ENCODE measurements at places on chromosomes 12 and 14.

- no peaks in the 10 kb centered on the region for H3K27me3 ChIP-seq
- DNase-seq: no peak
- no peak overlapping the region for H3K4me3 ChIP-seq
- peak overlapping the region; percentile 72 for H3K27ac ChIP-seq
These were observed 15.1 kb downstream of the APPL2 start for GRCh38 chr12:105220929-105221290.

- no peak overlapping the region for H3K4me3 ChIP-seq
- peaks cover 3% of the 10 kb centered on the region for H3K4me1 ChIP-seq
- no peaks in the 10 kb centered on the region for H3K27me3 ChIP-seq
- peak overlapping the region; percentile 22 for H3K27ac ChIP-seq
- DNase-seq: no peak
- H3K36me3 ChIP-seq: peaks cover 1% of the 10 kb centered on the region
These were observed 835.2 kb downstream of the FSCB start for GRCh38 chr14:43671716-43672485.

- H3K27ac ChIP-seq: no peak overlapping the region
- peaks cover 13% of the 10 kb centered on the region for H3K36me3 ChIP-seq
- H3K4me3 ChIP-seq: no peak overlapping the region
- no peak for DNase-seq
- no peaks in the 10 kb centered on the region for H3K27me3 ChIP-seq
These were observed 67.6 kb upstream of the AP4S1 start for GRCh38 chr14:30957813-30958370.

DNA sequence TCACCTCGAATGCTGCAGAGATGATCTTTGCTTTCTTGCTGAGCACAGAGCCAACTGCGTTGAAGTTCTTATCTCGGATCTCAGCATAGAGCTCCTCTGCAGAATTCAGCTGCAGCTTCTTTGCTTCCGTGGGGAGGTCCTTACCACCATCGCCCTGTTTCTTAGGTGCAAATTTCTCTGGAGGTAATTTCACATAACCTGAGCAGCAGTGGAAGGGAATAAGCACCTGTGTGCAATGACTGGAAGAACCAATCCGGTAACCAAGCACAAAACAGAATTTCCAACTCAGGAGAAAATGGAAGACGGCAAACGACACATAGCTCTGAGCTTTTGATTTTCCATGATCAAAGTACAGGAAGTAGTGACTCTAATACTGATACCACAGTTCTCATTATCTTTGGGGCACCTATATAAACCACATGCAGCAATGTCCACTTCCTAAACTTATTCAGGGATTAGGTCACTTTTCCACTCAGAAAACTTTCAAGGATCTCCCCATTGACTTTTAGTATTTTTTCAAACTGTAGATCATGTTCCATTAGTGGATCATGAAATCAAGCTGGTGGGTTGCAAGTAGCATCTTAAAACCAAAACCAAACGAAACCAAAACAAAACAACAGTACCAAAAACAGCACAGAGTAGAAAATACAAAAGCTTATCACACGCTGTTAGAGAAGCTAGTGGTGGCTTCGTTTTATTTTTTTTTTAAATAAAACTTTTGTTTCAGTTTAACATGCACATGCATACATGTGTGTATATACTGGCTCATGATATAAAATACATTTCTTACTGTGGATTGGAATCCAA, 18.9 kb upstream of the DIABLO start:
- H3K36me3 ChIP-seq: peaks cover 13% of the 10 kb centered on the region
- H3K27me3 ChIP-seq: no peaks in the 10 kb centered on the region
- H3K27ac ChIP-seq: no peak overlapping the region
- H3K4me3 ChIP-seq: no peak overlapping the region
- H3K4me1 ChIP-seq: no peaks in the 10 kb centered on the region

DNA sequence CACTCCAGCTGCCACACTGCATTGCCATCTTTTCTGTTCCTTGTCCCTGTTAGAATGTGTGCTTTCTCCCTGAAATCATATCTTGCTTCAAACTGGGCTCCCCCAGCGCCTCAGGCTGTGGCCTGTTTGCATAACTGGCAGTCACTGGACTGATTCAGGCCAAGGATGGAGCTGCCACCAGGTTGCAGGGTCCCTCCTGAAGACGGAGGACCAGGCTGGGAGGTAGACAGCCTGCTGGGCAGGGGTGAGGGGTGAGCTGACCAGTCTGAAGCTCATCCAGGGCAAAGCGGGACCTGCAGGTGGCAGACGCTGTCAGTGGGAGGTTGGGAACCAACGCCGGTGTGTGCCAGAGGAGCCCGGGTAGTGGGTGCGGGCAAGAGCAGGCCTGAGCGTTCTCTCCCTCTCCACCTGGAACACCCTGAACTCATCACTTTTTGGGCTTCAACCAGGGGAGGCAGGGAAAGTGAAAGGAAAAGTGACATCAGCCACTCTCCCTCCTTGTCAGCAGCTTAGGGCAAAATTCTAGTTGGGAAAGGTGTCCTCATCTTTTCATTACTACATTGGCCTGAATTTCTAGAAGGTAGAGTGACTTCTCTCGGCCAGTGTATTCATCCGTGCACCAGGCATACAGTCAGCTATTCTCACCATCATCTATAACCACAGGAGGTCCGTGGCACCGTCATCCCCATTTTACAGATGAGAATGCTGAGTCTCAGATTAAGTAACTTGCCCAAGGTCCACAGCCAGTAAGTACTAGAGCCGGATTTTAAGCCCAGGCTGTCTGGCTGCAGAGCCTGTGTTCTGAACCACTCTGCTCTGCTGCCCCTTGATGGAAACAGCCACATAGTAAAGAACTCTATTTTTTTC, 219.1 kb downstream of the SLC41A2 start:
- H3K36me3 ChIP-seq: no peaks in the 10 kb centered on the region
- H3K27me3 ChIP-seq: no peaks in the 10 kb centered on the region
- DNase-seq: no peak
- H3K27ac ChIP-seq: no peak overlapping the region
- no peak overlapping the region for H3K4me3 ChIP-seq

- no peaks in the 10 kb centered on the region for H3K36me3 ChIP-seq
- no peak for DNase-seq
- no peak overlapping the region for H3K4me3 ChIP-seq
- peaks cover 3% of the 10 kb centered on the region for H3K27me3 ChIP-seq
These were observed 422.1 kb downstream of the RPS29 start for GRCh38 chr14:49164074-49164473.

DNA sequence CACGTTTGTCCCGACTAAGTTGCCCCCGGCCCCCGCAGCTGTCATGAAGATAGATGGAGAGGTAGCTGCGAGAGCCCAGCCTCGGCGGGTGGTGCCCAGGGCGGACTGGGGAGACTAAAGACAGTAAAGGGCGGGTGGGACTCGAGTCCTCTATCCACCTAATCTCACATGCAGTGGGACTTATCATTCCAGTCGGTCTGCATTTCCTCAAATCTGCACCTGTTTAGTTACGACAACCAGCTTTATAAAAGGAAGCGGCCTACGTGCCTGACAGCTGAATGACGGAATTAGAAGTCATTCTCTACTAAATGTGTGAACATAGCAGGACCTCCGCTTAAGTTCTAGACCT, 109.8 kb upstream of the EGLN3 start:
- H3K36me3 ChIP-seq: no peaks in the 10 kb centered on the region
- H3K27ac ChIP-seq: peak overlapping the region; percentile 97
- H3K4me1 ChIP-seq: peaks cover 12% of the 10 kb centered on the region
- peak overlapping the region; percentile 86 for H3K4me3 ChIP-seq

DNA sequence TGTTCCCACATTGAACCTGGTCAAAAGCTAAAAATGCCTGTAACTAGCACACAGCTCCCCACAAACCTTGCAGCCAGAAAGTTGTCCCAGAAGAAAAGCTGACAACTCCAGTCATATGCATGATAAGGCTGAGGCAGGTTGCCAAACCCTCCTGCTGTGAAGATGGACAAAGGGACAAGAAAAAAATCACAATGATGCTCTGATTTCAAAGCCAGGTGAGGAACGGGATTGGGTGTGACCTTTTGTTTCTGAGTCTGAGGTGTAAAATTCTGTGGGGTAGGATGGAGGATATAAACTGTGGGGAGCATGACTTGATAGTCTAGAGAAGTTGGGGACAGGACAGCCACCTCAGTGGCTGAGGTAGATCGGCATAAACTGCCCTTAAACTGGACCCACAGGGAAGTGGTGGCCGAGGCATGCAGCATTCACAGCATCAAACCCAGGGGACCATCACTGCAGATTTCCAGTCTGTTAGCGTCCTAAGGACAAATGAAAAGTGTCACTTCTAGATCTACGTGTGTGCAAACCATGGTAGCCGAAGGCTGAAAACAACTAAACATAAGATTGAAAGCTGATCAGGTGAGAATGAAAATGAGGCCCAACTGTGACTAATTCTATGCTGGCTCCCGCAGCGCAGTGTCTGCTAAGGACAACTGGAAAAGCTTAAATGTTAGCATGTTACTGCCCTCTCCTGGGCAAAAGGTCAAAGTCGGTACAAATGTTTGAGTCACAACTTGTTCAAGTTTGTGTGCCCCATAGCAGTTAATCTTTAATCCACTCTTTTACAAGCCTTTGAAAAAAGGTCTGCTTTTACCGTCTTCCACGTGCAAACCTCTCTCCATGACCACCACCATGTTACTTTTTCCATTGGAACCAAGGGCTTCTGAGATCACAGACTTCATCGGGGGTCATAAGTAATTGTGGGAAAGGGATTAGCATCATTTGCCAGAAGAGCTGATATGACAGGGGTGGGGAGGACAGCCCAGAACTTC, 39.8 kb downstream of the GRIN2B start:
- peak; percentile 54 for DNase-seq
- peaks cover 16% of the 10 kb centered on the region for H3K4me1 ChIP-seq
- no peak overlapping the region for H3K27ac ChIP-seq
- no peak overlapping the region for H3K4me3 ChIP-seq
- H3K27me3 ChIP-seq: peaks cover 8% of the 10 kb centered on the region
- peaks cover 2% of the 10 kb centered on the region for H3K36me3 ChIP-seq

GRCh38 chr14:29953501-29953900, 25.9 kb upstream of the PRKD1 start:
- DNase-seq: no peak
- H3K36me3 ChIP-seq: no peaks in the 10 kb centered on the region
- no peaks in the 10 kb centered on the region for H3K27me3 ChIP-seq
- no peaks in the 10 kb centered on the region for H3K4me1 ChIP-seq
- no peak overlapping the region for H3K4me3 ChIP-seq
